Activated B cell treated with CpG ODN at 0.5 μM for 24 hours (primary cell): ENCODE measurements at places on chromosomes 6 and 20.

GRCh38 chr20:12090920-12091319 lies 173.2 kb downstream of the BTBD3 start:
- DNase-seq: no peak

GRCh38 chr6:145813285-145814034 lies 1.1 kb downstream of the FBXO30 start:
- no peak for DNase-seq

- no peak for DNase-seq
Observed at GRCh38 chr6:53612651-53613050, 52.9 kb downstream of the KLHL31 start.

- no peak for DNase-seq
Observed at GRCh38 chr6:134772671-134773360, 177.1 kb downstream of the ALDH8A1 start.

DNA sequence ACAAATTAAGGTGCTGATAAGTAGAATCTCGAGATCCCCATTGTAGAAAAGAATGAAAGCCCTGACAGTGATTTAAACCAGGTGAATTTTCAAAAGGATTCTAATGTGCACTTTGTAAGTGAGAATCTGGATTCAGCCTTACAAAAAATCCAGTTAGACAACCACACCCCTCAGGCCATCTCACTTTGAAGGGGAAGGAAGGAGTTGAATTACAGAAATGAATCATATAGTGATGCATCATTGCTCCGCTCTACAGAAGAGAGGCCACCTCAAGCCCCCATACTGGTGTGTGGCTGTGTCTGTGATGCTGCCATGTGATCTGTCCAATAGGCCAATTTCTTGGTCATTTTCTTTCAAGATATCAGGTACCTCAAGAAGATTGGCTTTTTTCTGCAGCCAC lies 85.5 kb upstream of the NT5E start:
- DNase-seq: no peak

GRCh38 chr6:72760114-72760793 lies 138.4 kb downstream of the KCNQ5 start:
- DNase-seq: no peak

DNA sequence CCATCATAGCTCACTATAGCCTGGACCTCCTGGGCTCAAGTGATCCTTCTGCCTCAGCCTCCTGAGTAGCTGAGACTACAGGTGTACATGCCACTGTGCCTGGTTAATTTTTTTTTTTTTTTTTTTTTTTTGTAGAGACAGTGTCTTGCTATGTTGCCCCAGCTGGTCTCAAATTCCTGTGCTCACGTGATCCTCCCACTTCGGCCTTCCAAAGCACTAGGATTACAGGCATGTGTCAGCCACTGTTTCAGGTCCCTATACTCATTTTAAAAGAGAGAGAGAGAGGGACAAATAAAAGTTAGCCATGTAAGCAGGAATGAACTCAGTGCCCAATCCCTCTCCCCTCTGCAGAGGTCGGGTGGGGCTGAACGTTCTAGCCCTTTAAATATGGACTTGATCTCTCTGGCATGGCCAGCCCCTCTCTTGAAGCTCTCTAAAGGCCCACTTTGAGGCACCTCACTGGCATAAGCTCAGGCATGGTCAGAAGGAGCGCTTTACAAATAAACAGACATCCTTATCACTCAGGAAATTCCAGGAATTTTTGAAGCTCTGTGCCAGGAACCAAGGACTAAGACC lies 9.0 kb upstream of the SERPINB1 start:
- no peak for DNase-seq

DNA sequence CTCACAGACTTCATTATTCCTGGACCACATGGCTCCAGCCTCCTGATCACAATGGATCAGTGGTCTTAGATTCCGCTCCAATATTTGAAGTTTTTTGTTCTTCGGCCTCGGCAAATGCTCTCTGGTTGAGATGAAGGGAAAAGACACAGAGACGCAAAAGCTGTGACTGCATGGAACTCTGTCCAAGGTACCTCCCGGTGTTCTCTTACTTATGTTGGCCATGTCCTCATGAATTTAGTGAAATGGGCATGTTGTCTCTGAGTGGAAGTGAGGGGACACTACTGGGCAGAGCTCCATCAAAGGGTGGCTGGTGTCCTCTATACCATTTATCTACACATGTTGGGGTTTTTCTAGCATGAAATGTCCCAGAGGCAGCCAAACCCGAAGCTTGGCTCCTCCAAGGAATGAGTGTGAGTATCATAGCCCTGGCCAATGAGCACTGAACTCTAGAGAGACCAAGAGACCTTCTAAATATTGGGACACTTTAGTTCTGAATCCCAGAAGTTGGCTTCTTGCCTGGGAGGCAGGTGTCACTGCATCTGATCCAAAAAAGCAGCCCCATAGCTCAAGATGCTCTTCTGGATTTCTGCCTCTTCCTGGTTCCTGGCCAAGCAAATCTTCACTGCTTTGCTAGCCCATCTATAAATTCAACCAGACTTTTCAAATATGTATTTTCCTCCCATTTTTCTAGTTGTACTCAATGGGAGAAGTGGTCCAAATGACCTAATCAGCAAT lies 34.1 kb downstream of the HLA-G start:
- no peak for DNase-seq

DNA sequence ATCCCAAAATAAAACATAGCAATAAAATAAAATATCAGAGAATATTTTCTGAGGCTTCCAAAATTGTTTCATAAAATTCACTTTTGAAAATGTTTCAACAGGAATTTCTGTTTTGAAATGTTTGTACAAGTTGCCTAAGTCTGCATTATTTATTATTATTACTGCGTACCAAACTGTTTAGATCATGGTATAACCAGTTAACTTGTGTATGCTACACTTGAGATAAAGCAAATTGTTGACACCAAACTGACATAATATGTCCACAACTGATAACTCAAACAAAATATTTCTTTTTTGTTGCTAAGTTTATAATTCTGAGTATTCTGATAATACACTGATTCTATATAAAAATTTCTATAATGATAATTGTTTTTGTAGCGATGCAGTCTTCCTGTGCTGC lies 531.8 kb upstream of the EYS start:
- no peak for DNase-seq
